ENCODE measurements at places on chromosomes 5 and 9.

DNA sequence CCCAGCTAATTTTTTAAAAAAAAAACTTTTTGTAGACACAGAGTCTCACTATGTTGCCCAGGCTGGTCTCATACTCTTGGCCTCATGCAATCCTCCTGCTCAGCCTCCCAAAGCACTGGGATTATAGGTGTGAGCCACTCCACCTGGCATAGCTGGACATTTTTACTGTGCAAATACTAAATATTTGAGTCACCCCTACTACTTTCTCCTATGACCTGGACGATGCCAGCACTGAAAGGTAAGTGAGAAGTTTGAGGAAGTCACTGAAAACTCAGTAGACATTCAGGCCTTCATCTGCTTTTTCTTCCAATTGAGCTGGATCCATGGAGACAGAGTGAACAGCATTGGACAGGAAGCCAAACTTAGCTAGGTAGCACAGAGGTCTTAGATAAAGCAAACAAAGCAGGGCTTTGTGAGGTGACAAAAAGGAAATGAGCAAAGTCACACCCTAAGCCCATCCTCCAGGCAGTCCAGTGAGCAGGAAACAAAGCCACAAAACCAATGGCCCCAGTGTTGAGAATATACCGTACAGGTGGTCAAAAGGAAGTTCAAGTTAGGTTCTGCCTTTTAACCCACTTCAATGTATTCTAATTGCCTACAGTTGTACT is 192.6 kb upstream of the RASA1 start:
- DNase-seq, result no peak

DNA sequence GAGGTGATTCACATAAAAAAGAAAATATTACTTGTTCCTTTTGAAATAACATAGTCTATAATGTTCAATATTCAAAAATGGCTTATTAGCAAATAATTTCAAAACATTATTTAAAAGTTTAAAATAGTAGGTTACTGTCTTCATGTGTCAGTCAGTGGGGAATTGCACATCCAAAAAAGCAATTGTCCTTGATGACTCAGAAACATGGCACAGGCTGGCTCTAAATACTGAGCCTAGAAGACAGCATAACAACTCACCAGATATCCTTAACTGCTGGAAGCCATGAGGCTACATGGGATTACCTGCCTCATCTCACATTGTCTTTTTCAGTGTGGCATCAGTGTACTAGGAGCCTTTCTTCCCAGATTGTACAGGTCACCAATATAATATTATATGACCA is 439.5 kb upstream of the RGMB start:
- no peak for DNase-seq

GRCh38 chr5:160198841-160199409 is 30.4 kb upstream of the FABP6 start:
- DNase-seq, result no peak

DNA sequence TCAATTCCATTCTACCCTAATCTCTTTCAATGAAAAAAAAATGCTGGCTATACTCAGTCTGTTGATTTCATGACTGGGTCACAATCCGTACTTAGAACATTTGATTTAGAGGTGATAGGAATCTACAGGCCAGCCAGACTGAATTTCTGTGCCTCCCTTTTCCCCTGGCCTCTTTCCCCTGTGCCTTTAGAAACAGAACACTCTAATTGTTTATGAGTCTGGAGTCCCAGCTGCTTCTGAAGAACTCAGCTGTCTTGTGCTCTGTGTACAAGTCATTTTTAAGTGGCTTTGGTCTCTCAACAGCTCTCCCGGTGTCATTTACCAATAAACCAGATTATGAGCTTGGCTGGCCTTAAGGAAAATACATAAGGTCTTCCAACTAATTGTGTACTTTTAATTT is 94.1 kb upstream of the ITGA2 start:
- no peak for DNase-seq

GRCh38 chr5:69432412-69433206 is 17.7 kb downstream of the MARVELD2 start:
- DNase-seq, result no peak

DNA sequence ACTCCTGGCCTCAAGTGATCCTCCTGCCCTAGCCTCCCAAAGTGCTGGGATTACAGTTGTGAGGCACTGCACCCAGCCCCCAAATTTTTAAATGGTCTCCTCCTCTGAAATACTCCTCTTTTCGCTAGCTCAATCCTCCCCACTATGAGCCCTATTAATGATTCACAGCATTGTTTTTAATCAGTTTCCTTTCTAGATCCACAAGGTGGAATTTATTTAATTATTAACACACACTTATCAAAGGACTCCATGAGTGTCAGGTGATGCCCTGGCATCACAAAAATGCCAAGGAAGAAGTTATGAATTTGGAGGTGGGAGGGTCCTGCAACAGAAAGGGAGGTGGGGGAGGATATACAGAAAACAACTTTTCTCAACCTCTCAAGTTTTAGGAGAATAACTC is 806.5 kb downstream of the PRELID2 start:
- no peak for DNase-seq
